KBM-7 (cell line): ENCODE measurements at places on chromosomes 7 and 10.

DNA sequence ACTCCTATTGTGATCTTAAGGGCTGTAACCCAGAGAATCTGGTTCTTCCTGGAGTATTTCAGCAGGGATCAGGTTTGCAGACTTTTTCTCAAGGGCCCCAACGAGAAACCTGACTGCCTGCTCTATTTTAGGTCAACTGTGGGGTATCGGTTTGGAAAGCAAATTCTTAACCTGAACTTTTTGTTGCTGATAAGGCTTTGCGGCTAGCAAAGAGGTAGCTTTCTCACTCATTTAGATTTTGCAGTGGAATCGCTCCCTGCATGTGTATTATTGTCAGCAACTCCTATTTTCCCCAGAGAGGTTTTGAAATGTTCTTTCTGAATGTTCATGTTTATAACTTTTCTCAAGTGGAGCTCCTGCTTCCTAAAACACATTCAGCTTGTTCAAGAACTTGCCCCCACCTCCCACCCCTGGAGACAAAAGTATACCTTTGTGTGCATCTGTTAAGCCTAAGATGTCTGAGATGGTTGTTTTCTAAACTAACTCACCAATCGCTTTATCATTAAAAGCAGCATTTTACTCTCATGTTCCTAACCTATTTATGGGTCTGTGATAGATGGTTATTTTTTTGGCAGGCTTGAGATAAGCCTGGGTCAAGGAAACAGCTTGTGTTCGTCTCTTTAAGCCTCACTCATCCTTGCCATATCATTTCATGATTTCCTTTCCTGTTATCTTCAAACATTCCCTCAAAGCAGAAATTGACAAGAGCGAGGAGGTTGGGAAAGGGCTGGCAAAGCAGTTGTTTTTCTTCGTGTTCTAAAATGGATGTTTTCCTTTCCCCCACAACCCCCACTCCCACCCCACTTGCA lies 129.8 kb downstream of the BAMBI start:
- DNase-seq: peak; percentile 69

DNA sequence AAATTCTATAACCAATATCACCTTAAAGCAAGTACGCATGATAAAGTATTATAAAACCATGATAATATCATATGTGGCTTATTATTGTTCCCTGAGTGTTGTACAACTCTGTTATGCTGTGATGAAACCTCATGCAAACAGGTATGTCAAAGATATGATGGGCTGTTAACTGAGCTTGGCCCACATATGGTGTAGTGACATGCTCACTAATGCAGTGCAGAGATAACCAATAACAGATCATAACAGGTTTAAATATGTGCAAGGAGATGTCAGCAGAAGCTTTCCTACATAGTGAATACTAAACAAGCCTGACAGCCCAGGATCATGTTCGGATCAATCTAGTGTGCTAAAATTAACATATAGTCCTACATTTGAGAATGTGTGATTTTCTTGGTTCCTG lies 9.6 kb downstream of the CFTR start:
- DNase-seq: no peak

- no peak for DNase-seq
These were observed 78.6 kb upstream of the SAMD8 start for GRCh38 chr10:75032813-75033212.

DNA sequence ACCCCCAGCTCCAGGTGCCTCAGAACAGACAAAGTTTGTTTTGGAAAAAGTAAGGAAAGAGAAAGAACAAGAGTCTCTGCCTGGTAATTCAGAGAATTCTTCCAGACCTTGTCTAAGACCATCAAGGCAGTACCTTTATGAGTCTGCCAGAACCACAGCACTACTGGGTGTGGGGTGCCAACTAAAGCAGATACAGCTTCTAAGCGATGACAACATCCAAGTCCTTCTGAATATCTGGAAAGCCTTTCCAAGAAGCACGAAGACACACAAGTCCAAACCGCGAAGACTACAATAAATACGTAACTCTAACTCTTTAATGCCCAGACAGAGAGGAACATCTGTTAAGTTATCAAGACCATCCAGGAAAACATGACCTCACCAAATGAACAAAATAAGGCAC lies 94.3 kb downstream of the SIRT1 start:
- DNase-seq: no peak

DNA sequence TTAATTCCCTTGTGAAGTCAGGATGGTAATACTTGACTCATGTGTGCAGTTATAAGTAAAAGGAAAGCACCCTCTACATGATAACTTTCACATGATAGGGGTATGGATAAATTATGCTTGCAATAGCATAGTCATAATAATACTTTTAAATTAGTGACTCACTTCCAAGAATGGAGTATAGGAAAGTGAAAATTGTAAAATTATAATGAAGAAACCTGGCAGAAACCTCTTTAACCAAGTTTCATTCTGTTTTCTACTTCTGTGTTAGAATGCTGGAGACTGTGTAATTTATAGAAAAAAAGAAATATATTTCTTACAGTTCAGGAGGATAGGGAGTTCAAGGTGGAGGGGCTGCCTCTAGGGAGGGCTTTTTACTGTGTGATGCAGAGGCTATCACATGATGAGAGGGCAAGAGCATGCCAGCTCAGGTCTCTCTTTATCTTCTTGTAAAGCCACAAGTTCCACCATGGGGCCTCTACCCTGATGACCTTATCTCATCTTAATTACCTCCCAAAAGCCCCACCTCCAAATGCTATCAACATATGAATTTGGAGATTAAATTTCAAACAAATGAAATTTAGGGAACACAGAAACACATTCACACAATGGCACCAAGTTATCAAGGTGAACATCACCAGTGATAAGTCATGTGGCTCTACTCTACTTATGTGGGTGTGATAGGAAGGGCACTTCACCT lies 43.2 kb downstream of the HDAC9 start:
- no peak for DNase-seq

DNA sequence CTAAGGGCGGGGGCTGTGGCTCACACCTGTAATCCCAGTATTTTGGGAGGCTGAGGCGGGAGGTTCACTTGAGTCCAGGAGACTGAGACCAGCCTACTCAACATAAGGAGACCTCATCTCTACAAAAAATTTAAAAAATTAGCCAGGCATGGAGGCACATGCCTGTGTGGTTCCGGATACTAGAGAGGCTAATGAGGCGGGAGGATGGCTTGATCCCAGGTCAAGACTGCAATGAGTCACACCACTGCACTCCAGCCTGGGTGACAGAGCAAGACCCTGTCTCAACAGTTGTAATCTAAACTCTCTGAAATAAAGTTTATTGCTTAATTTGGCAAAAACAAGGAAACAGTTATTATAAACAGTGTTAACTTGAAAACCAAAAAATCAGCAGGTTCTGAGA lies 123.3 kb downstream of the USP6NL start:
- no peak for DNase-seq

DNA sequence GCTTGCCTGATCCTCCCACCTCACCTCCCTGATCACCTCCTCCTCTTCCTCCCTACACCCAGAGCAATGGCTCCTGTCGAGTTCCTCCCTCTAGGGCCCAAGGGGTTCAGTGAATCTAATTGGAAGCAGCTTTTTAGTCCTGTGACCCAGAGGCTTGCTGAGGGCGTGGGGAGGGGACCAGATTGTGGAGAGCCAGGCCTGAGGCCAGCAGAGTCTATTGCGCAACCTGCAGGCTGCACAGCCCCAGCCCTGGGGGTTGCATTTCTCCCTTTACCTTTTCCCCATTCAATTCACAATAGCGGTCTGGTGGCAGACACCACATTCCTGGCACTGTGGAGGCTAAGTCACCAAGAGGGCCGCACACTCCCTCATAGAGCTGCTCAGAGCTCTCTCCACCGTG lies 32.5 kb downstream of the GHRHR start:
- no peak for DNase-seq

GRCh38 chr7:101922631-101923601 lies 105.5 kb downstream of the CUX1 start:
- no peak for DNase-seq

DNA sequence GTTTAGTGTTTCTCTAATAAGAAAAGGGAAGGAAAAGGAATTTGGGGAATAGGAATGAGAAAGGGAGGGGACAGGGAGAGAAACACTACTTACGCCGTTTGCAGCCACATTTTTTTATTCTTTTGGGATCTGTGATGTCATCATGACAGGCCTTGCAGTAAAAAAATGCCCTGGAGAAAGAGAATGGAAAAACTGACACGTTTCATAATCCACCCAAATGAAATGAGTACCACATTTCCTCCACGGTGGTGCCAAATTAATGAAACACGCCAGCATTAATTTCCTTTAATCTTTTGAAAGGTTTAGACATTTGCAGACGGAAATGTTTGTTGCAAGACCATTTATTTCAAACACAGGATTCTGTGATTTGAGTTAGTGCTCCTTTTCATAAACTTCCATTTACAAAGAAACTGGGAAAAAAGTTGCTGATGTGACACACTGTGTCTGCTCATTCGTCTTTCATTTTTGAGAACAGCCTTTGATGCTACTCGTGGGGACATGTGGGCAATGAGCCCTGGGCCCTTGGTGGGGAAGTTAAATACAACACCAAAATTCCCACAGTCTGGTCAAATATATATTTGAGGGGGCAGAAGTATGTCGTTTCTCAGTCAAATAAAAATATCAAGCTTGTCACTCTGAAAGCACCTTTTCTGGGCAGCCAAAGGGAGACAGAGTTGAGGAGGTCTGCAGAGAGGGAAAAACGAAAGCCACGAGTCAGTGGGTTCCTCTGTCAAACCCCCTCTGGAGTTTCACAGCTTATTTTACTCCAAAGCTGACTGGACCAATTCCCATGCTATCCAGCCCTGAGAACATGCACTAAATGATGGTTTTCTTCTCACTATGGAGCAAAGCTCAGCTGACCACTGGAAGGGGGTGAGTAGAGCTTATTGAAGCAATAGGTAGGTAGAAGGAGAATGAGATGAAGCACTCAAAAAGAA lies 625.5 kb downstream of the KCNMA1 start:
- DNase-seq: no peak

- no peak for DNase-seq
These were observed 21.6 kb upstream of the COL13A1 start for GRCh38 chr10:69780077-69780476.

DNA sequence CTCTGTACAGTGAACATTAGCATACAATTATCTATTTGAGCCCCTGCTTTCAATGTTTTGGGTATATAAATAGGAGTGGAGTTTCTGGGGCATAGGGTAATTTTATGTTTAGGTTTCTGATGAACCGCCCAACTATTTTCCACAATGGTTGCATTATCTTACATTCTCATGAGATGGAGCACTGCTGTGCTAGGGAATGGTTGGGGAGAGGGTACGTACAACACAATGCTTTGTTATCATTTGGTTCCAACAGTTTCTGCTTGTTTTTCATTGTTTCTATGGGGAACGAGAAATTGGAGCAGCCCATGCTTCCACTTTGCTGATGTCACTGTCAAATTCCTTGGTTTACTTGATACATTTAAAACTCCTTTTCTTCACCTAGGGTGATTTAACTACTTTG lies 1115.3 kb downstream of the REEP3 start:
- no peak for DNase-seq

DNA sequence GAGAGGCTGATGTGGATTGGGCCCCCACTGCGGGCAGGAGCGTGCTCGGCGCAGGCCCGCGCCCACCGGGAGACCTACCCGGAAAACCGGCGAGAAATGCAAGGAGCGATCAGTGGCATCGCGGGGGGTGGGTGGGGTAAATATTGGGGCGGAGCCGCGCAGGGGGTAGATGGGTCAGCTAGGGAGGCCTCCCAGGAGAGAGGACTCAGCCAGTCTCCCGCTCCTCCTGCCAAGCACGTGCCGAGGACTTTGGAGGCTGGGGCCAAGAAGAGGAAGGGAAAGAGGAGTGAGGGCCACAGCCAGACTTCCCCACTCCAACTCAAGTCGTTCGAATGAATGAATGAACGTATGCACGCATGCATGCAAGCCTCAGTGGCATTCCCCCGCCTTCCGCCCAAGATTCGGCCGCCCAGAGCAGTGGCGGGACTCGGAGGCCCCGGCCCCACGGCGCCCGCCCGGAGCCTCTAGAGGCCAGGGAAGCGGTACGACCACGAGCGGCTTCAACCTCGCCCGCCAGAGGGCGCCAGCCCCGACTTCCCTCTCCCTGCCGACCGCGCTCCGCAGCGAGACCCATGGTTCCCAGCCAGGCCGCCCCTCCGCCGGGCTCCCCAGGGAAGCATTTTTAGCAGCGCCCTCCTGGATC lies 3.6 kb downstream of the NPM3 start:
- peak; percentile 86 for DNase-seq

- DNase-seq: no peak
These were observed 11.3 kb downstream of the ALKBH4 start for GRCh38 chr7:102453319-102453718.

GRCh38 chr7:158186406-158186805 lies 401.2 kb downstream of the PTPRN2 start:
- no peak for DNase-seq

- no peak for DNase-seq
These were observed 26.0 kb upstream of the GLI3 start for GRCh38 chr7:42262964-42263363.

DNA sequence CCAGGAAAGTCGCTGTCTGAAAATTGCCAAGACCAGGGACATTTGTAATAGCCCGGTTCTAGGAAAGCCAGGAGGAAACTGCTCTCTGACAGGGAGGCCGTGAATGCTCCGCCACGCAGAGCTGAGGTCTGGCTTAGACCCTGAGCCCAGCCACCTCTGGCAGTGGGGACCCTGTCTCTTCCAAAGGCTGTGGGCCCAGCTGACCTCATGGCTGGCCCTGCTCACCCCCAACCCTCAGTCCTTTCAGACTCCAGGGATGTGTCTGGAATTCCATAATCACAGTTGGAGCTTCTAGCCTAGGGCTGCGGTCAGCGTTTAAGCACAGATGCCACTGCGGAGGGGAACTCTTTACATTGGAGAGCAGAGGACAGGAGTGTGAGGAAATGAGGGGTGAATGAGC lies 6.6 kb upstream of the VIPR2 start:
- no peak for DNase-seq

DNA sequence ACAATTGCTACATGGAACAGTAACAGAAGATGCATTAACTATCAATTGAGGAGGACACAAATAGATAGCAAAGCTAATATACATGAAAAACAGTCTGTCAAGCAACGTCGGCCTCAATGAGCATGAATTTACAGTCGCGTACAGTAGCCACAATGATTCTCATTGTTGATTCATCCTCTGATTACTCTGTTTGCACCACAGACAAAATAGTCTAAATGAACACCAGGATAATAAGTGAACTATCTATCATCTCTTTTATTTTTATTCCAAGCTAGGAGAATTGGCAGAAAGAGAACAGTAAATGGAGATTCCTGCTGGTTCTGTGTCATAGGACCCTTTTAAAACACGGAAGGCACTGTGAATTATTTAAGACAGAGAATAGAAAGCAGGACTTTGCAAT lies 108.5 kb downstream of the EVX1 start:
- no peak for DNase-seq

- DNase-seq: no peak
These were observed 190.2 kb upstream of the HPS1 start for GRCh38 chr10:98636921-98637329.

DNA sequence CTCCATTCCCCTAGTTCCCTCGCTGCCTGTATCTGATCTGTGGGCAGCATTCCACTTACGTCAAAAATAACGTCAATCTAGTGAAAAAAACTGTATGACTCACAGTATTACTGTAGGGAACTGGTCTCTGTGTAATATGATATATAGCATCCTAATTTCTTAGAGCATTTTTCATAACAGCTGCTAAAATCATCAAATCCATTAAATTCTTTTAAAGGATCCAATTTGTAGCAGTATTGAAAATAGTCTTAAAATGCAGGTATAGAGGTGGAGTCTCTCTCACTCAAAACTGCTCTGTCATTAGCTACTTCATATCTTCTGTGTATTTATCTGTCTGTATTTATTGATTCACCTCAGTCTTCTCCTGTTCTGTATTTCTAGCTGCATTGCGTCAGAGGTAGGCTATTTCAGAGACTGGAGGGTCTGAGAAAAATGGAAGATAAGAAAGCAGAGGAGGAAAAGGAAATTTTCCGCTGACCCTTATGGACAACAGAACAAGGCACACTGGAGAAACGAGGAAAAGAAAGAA lies 59.9 kb downstream of the PON1 start:
- no peak for DNase-seq
